CD4-positive, alpha-beta T cell treated with Interleukin-21 for 1 hour (primary cell): ENCODE measurements at places on chromosomes 6 and 20.

GRCh38 chr20:21490105-21490504 lies 23.8 kb downstream of the NKX2-2 start:
- no peak for DNase-seq

GRCh38 chr20:48552550-48552949 lies 275.2 kb downstream of the PREX1 start:
- DNase-seq, result no peak

GRCh38 chr6:119844387-119844786 lies 494.8 kb upstream of the MAN1A1 start:
- DNase-seq, result no peak

GRCh38 chr20:47204008-47204849 lies 152.3 kb downstream of the ZMYND8 start:
- DNase-seq, result no peak

DNA sequence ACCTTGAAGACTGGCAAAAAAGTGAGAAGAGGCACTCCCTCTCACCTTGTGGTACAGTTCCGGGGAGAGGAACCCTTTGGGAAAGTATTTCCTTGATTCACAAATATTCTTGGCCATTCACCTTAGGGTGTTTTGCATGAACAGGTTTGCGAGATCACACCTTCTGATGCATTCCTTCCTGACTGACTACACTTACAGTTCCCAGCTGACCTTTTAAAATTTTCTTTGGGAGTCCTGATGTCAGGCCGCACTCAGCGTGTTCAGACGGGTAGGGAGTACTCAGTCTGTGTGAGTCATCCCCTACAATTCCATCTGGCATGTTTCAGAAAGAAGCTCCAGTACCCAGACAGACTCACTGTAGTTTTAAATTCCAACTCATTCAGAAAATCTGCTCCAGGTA lies 1.7 kb downstream of the ADGRF4 start:
- no peak for DNase-seq

- no peak for DNase-seq
Observed at GRCh38 chr6:41572613-41573012, 26.4 kb downstream of the FOXP4 start.

- DNase-seq, result no peak
Observed at GRCh38 chr6:155042983-155043382, 47.9 kb downstream of the TIAM2 start.

GRCh38 chr20:59105581-59105980 lies 58.0 kb upstream of the ZNF831 start:
- DNase-seq, result no peak

- DNase-seq, result no peak
Observed at GRCh38 chr6:43105538-43106222, 29.6 kb downstream of the PTK7 start.

DNA sequence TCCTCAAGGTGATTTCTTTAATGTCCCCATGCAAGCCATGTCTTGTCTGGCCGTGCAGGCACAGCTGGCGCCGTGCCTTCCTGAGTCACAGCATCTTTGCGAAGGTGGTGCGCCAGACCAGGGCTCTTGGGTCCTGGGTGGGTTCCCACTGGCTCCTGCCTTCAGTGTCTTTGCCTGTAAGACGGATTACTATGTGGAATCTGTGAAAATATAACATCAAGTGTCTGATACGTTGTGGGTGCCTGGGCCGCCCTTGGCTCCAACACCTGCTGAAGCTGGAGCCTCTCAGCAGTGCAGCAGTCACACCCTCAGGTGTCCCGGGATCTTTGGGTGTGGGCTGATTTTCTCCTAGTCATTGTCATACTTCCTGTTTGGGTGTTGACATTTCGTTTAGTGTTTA lies 3.2 kb downstream of the OSBPL2 start:
- DNase-seq, result no peak

GRCh38 chr6:141532211-141532610 lies 600.5 kb upstream of the GJE1 start:
- DNase-seq, result no peak

DNA sequence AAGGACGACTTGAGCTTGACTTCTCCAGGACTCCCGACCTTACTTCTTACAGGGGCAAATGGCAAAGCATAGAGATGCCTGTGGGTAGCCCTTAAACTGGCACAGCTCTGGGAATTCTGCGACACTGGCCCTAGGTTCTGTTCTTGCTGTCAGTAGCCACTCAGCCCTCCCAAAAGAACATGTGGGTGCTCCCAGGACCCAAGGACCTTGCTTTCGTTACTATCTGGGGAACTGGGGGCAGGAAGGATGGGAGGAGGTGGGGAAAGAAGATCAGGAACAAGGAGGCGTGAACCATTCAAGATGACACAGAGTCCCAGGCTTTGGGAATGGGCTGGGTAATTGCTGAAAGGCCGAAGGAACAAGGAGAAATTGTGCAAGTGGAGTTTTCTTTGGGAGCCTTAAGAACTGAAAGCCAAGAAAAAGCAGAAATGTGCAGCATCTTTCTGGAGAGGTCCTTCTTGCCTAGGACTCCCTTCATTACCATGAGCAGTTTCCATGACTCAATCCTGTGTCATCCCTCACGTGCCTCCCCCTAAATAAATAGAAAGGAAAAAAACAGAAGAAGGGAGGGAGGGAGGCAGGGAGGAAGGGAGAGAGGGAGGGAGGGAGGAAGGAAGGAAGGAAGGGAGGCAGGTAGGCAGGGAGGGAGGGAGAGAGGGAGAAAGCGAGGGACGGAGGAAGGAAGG lies 284.6 kb upstream of the FOXQ1 start:
- DNase-seq, result no peak

- DNase-seq, result no peak
Observed at GRCh38 chr20:44897133-44897532, 11.6 kb downstream of the YWHAB start.

DNA sequence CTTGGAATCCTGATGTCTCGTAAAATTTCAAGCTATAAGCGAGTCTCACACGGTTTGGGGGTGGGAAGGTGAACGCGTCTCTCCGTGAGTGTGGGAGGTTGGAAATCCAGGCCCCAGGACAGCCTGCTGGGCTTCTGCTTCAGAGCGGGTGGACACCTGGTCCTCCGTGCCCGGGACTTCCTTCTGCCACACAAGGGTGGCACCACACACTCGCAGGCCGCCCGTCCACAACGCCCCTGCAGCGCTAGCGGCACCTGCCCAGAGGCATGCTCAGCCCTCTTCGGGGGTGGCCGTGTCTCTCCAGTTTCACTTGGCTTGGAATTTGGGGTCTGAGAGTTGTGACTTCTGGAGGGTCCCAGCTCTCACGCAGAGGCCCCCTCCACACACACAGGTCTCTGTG lies 151.9 kb downstream of the PHACTR3 start:
- DNase-seq, result no peak

DNA sequence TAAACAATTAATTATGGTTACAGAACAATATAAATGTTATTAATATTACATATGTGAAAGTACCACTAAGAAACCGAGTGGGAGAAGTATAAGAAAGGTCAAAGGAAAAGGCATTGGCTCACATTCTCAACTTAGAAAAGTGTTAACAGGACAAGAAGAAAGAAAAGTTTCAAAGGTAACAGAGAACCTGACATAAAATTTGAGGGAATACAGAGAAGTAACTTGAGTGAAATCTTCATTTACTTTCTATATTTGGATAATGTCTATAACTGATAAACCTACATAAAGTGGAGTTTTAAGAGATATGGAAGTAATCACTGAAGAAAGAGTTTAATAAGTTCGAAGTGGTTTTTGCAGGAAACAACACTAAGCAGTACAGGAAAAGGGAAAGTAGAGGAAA lies 30.1 kb downstream of the REPS1 start:
- no peak for DNase-seq

GRCh38 chr6:33692760-33693158 lies 18.7 kb downstream of the UQCC2 start:
- DNase-seq, result peak; percentile 71
